Cardiac fibroblast (primary cell): ENCODE measurements at places on chromosomes 12 and 14.

DNA sequence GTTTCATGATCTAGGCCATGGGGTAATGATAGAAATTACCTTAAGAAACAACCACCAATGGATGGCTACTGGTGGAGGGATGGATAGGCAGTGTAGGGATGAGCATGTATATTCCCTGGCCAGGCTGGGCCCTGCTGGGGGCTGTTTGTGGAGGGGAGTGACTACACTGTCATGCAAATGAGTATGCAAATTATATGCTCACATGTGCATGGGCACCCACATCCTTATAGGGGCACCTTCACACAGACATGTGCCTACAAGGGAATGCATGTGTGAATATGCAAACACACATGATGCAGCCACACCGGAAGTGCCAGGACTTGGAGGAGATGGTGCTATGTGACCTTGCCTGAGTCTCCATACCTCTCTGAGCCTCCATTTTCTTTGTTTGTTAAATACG, 39.7 kb upstream of the FAM222A start:
- no peak for DNase-seq

DNA sequence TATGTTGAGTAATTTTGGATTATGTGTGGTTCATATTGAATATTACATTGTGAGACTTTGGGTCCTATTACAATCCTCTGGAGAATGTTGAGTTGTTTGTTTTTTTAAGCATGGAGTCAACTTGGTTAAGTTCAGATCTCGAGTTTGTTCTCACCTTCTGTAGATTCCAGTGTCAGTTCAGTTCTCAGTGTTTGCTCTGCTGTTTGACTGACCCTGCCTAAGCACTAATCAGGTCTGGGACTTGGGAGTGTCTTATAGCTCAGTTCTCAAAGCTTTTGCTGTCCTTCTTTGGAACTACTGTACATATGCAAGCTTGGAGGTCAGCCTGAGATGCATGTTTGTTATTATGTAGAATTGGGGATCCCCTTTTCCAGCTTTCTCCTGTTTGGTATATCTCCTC, 63.1 kb downstream of the DIP2B start:
- peak; percentile 59 for DNase-seq

GRCh38 chr14:87615047-87615446, 377.9 kb downstream of the GALC start:
- DNase-seq, result no peak

DNA sequence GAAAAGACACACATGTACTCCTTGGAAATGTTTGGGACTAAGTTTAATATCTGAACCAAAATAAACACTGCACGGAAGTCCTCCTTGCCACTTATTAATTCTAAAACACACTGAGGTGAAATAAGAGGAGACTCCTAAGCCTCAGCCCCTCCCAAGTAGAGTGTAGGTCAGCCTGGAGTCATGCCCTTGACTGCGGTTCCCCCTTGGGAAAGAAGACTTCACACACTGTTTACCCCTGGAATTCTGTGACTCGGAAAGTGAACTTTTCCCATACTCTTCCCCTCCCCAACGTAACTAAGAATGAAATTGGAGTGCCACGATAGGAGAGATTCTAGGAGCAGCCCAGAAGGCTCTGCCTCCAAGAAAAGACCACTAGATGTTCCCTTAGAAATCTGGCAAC, 8.6 kb upstream of the TFCP2 start:
- DNase-seq, result no peak

GRCh38 chr12:75208856-75209811, 505 bp downstream of the KCNC2 start:
- peak; percentile 22 for DNase-seq

- peak; percentile 61 for DNase-seq
These were observed 257.6 kb downstream of the EGLN3 start for GRCh38 chr14:33693237-33693636.

DNA sequence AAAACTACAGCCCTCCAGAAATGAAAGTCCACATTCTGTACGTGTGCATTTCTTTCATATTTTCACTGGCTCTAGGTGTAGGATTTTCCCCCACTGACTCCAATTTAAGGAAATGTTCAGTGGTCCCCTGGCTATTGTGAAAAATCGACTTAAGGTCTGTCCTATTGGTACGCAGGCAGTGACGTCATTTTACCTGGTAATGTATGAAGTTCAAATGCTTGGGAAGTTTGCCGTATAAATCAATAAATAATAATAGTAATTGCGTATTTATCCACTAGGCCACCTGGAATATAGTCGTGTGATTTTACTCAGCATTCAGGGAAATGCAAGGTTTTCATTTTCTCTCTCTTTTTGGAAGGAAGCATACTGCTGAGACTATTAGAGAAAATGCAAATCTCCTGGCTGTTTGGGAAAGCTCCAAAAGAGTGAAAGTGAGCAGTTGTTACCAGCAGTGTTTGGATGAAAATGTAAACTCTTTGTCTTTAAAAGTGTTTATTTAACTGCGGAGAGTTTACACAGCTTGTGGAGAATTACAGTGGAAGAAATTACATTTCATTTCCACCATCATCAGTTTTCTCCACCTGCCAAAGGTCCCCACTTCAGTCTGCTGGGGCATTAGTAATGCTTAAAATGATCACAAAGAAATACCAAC, 107.0 kb downstream of the EXOC5 start:
- no peak for DNase-seq

GRCh38 chr12:98469109-98469508, 46.3 kb upstream of the TMPO start:
- no peak for DNase-seq

DNA sequence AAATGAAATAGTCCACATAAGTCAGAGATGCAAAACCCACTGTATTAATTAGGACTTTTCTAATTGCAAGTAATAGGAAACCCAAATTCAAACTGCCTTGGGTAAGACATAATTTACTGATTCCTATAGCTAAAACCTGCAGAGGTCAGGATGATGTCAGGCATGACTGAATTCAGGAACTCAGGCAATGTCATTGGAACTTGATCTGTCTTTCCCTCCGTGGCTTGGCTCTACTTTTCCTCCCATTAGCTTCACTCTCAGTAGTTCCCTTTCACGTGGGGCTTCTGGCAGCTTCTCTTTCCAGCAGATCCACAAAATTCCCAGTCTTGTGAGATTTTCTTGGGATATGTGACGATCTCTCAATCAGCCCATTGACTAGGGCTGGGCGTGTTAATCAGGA, 2.4 kb upstream of the JDP2 start:
- no peak for DNase-seq

GRCh38 chr14:74979442-74980397, 23.0 kb upstream of the EIF2B2 start:
- no peak for DNase-seq

- no peak for DNase-seq
These were observed 1103.1 kb downstream of the VRK1 start for GRCh38 chr14:97900196-97900854.

DNA sequence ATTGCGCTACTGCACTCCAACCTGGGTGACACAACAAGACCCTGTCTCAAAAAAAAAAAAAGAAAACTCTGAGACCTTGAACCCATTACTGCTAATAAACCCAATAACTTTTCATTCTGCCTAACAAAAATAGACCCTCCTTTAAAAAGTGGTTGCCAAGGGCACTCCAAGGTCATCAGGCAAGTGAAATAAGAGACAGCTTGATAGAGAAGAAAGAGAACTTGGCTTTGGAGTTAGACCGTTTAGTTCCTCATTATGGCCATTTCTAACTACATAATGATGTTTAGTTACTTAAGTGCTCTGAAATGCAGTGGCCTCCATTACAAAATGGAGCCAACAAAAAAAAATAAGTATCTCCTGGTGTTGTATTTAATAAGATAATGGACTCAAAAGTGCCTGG, 55.9 kb downstream of the PHLDA1 start:
- no peak for DNase-seq

GRCh38 chr12:2129076-2129475, 76.3 kb downstream of the CACNA1C start:
- peak; percentile 64 for DNase-seq

- no peak for DNase-seq
These were observed 209.7 kb upstream of the FAR2 start for GRCh38 chr12:28939427-28939826.
